ENCODE measurements at places on chromosomes 3 and 15. TPM values are rescaled to one million over a fixed set of nuclear protein-coding genes. Genes with fewer than 3 reads are reported as not detected.

- DNase-seq, result no peak
Observed at GRCh38 chr3:145817870-145818483, 343.0 kb downstream of the PLOD2 start.

C3orf85 gene
- polyA plus RNA-seq, result 14.4 TPM

- DNase-seq, result no peak
Observed at GRCh38 chr3:162019817-162020216, 523.2 kb downstream of the OTOL1 start.

DNA sequence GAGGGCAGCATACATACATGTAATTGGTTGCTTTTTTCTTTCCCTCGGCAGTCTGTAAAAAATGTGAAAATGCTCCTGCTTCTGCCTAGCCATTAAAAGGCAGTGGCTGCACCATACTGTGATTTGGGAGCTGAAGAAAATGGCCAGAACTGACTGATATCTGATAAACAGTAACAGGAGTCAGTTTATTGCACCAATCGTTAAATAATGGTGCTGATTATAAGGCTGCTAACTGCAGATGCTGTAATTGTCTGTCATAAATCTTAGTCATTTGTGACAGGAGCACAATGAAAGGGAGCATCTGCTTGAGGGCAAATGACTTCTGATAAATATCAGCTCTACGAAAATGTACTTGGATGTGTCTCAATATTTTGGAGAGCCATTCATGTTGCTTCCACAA is 263.1 kb upstream of the DNAJC19 start:
- DNase-seq, result no peak

DCUN1D1 gene
- polyA plus RNA-seq, result 57.2 TPM

DNA sequence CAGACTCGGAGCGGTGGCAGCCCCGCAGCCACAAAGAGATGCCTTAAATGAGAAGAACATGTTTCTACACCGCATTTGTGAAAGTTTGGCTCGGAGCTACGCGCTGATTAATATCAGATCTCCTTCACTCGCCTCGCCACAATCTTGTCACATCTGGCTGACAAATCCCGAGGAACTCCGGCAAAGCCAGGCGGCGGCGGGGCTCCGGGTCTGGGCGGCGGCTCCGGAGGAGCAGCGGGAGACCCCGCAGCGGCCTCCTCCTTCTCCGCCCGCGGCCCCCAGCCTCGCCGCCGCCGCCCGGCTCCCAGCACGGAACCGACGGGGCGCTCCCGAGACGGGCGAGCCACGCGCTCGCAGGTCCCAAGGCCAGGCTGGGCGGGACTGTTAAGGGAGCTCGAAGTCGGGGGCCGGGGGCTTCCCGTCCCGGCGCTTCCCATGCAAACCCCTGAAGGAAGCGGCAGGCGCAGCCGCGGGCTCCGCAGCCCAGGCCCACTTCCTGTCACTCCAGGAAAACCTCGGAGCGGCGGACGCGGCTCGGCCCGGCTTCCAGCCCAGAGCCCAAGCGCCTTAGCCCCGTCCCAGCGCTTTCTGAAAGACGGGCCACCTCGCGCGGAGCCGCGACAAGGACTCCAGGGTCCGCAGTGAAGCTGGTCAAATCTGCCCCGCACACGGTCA is 1.2 kb downstream of the BNC1 start:
- DNase-seq, result no peak

GRCh38 chr3:69433121-69433968 is 47.5 kb upstream of the FRMD4B start:
- no peak for DNase-seq

- no peak for DNase-seq
Observed at GRCh38 chr15:94000606-94001005, 230.8 kb upstream of the MCTP2 start.

DNA sequence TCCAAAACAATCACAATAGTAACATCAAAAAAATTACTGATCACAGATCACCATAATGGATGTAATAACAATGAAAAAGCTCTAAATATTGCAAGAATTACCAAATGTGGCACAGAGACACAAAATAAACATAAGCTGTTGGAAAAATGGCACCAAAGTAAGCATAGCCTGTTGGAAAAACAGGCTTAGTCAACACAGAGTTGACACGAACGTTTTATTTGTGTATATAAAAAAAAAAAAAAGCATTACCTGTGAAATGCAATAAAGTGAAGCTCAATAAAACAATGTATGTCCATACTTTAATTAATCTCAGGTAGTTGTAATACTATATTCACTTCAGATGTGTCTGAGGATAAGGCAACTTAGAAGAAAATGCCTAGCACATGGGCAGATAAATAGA is 77.1 kb downstream of the NR1I2 start:
- DNase-seq, result no peak

- no peak for DNase-seq
Observed at GRCh38 chr3:77160931-77161497, 121.1 kb downstream of the ROBO2 start.

GRCh38 chr15:99944131-99944530 is 210.9 kb upstream of the LYSMD4 start:
- DNase-seq, result no peak

DNA sequence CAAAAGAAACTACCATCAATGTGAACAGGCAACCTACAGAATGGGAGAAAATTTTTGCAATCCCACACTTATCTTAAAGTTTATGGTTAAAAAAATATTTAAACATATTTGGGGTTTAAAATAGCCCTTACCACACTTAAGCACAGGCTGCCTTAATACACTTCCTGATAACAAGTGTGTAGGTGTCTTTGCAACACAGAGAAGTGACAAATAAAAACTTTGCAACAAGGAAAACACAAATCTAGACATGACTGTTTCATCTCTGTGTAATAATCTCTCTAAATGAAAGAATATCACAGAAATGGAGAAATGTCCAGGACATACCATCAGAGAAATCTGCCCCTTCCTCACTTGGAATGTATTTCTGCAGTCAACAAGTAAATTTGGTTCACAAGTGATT is 464.1 kb upstream of the ARHGEF26 start:
- no peak for DNase-seq

GRCh38 chr15:33226559-33227181 is 32.2 kb upstream of the FMN1 start:
- no peak for DNase-seq

DNA sequence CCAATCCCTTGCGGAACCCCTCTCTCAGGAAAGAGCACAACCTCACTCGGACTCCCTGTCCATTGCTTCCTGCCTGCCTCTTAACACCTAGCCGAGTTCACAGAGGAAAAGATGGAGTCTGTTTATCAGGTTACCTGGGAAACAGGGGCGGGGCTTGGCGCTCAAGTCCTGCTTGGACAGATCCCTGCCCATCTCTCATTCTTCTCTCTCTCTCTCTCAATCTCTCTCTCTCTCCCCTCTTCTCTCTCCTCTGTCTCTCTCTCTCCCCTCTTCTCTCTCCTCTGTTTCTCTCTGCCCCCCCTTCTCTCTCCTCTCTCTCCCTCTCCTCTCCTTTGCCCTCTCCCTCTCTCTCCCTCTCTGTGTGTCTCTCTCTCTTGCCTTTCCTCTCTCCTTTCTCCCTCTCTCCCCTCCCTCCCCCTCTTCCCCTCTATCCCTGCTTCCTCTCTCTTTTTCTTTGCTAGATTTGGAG is at the start of gene EFHB:
TSS of gene EFHB (minus strand) at position 120 of the 469 bp plus-strand sequence. CDS start 199 bp downstream, outside the sequence.
- DNase-seq, result no peak

MYH15 gene
- 0.47 TPM for polyA plus RNA-seq

DNA sequence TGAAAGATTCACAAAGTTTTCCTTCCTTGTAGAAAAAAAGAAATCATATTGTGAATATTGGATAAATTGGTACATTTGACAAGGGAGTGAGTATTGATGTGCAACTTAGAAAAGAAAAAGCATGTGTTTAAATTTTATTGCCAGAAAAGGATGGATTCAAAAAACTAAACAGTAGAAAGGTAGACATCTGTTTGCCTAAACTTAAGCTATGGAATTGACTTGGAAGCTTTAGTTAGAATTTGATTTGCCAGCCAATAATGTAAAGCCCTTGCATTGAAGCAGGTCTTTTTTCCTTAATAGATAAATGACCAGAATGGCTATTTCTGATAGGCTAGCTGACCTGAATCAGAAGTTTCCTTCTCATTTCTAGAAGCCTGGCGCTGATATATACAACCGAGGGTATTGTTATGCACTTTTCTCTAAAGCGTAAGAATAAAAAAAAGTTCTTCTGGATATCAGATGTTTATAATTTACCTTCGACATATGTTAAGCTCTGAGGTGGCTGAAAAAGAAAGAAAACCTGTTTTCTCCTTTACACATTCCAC is 4.2 kb downstream of the RARB start:
- no peak for DNase-seq

PRSS50 gene
- polyA plus RNA-seq, result 3.5 TPM

- DNase-seq, result no peak
Observed at GRCh38 chr3:188256758-188257157, 102.8 kb downstream of the LPP start.

- DNase-seq, result no peak
Observed at GRCh38 chr15:65982627-65983322, 113.5 kb downstream of the RAB11A start.

- DNase-seq, result no peak
Observed at GRCh38 chr3:60056404-60056803, 1006.6 kb upstream of the CFAP20DC start.

CRYBG3 gene
- 19.3 TPM for polyA plus RNA-seq

NKIRAS1 gene
- polyA plus RNA-seq, result 18.2 TPM

GRCh38 chr3:53941184-53941583 is 49.5 kb upstream of the SELENOK start:
- no peak for DNase-seq

GRCh38 chr15:47715856-47716445 is 1.4 kb upstream of the SEMA6D start:
- no peak for DNase-seq

DNA sequence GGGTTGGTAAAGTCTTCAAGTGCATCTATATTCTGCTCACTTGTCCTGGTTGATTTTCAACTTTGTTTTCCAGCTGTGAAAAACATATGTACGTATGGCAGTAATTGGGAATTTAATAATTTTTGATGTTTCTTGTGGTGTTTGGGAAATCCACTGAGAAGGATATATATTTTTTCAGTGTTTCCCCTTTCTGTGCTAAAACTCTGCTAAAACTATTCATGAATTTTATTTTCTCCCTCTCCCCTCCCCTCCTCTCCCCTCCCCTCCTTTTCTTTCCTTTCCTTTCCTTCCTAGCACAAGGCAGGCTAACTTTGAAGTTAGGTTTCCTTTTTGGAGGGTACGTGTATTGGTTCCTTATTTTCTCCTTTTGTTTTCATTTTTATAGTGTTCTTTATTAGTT is 220.7 kb downstream of the PDCD6IP start:
- no peak for DNase-seq

- no peak for DNase-seq
Observed at GRCh38 chr15:33021806-33022389, 172.6 kb downstream of the FMN1 start.

DNA sequence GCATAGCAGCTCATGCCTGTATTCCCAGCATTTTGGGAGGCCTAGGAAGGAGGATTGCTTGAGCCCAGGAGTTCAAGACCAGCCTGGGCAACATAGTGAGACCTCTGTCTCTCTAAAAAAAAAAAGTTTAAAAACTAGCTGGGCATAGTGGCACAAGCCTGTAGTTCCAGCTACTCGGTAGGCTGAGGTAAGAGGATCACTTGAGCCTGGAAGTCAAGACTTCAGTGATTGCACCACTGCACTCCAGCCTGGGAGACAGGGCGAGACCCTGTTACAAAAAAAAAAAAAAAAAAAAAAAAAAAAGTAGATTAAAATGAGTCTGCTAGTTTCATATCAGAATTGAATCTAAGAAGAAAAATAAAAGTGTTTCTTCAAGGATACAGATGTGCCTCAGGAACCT is 32.4 kb upstream of the ANPEP start:
- DNase-seq, result no peak

POTEB3 gene
- not detected for polyA plus RNA-seq

- no peak for DNase-seq
Observed at GRCh38 chr3:167798443-167798842, 62.9 kb downstream of the SERPINI1 start.

SNX22 gene
- 2.6 TPM for polyA plus RNA-seq

DNA sequence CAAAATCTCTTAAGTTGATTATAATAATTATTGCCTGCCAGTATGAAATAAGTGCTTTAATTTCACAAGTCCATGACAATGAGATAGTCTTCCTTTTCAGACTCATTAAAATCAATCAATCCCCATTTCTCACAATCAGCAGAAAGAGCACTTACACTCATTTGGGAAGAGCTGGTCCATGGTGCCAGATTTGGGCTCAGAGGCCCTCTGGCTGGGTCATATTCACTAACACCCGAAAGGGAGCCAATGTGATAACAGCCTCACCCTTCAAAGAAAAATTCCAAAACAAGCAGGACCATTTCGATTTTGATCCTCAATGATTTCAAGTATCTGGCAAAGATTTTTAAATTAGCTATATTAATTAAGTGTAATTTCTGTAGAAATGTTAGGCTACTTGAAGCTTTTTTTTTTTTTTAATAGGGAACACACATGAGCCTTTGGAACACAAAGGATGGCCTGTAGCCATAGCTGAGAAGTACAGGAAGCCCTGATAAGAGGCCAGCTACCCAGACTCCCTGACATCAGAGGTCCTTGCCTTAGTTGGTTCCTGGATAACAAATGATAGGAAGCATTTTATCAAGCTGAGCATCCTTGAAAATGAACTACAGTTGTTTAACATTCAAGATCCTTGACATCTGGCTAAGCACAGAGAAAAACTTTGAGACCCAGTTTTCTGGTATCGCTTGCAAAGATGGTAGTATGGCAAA is 17.1 kb downstream of the MCF2L2 start:
- DNase-seq, result no peak

MST1R gene
- polyA plus RNA-seq, result 2.4 TPM

GRCh38 chr15:53591041-53591440 is 168.4 kb downstream of the WDR72 start:
- no peak for DNase-seq

- DNase-seq, result no peak
Observed at GRCh38 chr3:84965141-84965540, 6.4 kb downstream of the CADM2 start.

HMG20A gene
- 66.7 TPM for polyA plus RNA-seq

GRCh38 chr3:142929109-142929508 is 34.4 kb downstream of the PAQR9 start:
- no peak for DNase-seq

Data from left renal cortex interstitium (tissue), 4 donors.